ENCODE measurements at places on chromosomes 11 and 22.

- no peak for DNase-seq
Observed at GRCh38 chr22:47260551-47260950, 498.1 kb downstream of the TBC1D22A start.

DNA sequence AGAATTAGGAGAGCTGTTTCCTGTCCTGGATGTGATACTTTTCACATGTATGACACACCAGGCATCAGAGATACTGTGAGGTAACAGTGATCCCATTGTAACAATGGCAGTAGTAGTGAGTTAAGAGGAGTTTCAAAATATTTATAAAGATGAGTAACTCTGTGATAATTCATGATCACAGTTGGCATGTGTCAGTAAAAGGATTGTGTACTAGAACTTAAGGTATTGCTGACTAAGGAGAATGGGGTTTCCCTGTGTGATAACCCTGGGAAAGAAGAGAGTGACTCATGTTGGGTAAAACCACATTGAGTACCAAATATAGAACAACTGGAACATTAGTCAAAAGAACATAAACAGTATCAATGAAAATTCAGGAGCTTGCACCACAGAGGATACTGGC is 22.9 kb upstream of the SLC5A1 start:
- DNase-seq, result peak; percentile 88

DNA sequence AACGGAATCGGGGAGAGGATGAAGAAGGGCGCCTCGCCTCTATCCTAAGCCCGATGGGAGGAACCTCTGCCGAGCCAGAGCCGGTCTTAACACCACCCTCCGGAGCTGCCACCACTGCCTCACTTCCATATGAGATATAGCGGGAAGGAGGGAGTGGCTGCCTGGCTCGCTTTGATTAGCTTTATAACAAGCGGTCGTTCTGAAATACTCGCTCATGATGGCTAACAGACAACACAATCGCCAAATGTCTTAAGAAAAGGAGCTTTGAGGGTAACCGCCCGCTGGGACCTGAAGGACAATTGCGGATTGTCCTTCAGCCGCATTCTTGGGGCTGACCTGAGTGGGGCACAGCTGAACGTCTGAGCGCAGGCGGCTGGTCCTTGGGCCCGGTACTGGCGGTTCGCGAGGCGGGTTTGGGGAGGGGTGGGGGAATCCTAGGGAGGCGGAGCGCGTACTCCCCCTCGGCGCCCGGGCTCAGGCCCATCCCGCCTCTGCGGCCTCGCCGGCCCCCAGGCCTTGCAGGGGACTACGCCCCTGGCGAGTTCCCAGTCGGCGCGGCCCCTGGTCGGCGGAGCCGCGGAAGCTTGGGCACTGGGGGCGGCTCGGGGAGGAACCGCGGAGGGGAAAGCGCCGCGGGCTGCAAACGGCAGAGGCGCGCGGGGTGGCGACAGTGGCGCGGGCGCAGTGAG is at the start of gene PLAAT5:
Gene PLAAT5 (minus strand): TSS at position 617 of the 689 bp plus-strand sequence. CDS start 133 bp downstream, at position 484.
- no peak for DNase-seq

GRCh38 chr11:61880031-61880430 is 11.3 kb downstream of the FADS3 start:
- no peak for DNase-seq

- DNase-seq, result no peak
Observed at GRCh38 chr11:58650496-58650895, 28.0 kb downstream of the CNTF start.
